ENCODE measurements at places on chromosomes 7 and 10.

DNA sequence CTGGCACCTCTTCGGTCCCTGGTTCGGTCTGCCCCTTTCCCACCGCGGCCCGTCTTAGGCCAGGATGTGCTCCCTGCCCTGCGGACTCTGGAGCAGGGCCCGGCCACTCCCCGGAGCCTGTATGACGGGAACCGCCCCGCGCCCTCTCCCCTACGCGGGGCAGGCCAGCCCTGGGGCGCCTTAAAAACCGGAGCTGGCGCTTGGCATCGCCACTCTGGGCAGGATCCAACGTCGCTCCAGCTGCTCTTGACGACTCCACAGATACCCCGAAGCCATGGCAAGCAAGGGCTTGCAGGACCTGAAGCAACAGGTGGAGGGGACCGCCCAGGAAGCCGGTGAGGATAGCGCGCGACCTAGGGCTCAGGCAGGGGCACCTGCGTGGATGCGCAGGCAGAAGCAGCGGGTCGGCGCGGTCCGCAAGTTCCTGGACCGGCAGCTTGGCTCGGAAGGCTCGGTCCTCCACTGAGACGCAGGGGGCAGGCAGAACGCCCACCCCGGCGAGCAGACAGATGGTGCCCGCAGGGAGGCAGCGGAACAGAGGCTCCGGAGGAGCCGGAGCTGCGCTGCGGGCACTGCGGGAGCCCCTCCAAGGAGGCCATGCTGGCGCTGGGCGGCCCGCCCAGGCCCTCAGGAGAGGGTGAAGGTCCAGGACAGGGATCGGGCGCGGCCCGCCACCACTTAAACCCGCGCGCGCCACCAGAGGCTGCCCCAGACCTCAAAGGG lies at the start of gene ADIRF:
ADIRF (plus strand) TSS at position 212 of the 723 bp plus-strand sequence; CDS start at position 275, 63 bp downstream.
- no peak for DNase-seq

DNA sequence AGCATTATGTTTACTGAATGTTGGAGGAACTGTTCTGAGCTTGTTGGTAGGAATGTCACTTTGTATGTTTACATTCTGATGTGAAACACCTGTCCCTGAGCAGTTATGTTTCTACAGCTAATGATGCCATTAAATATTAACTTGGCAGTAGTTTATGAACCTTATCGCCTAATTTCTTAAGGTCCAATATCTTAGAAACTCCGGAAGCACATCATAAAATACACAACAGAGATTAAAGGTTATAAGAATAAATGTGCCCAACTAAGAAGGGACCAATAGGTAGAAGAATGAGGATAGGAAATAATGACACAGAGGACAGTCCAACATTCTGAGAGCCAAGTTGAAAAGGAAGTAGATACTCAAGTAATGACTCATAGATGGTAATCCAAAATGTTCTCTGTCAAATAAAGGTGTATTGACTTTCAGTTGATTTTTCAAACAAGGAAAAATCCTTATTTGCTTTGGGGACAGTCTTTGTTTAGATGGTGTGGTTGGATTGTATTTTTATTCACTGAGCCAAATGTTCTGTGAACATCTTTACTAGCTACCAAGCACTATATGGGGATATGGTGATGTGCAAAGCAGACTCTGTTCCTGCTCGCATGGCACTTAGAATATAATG lies 31.9 kb downstream of the LCOR start:
- DNase-seq, result no peak

- no peak for DNase-seq
Measured at GRCh38 chr10:100377830-100378229, 30.8 kb downstream of the SCD start.

DNA sequence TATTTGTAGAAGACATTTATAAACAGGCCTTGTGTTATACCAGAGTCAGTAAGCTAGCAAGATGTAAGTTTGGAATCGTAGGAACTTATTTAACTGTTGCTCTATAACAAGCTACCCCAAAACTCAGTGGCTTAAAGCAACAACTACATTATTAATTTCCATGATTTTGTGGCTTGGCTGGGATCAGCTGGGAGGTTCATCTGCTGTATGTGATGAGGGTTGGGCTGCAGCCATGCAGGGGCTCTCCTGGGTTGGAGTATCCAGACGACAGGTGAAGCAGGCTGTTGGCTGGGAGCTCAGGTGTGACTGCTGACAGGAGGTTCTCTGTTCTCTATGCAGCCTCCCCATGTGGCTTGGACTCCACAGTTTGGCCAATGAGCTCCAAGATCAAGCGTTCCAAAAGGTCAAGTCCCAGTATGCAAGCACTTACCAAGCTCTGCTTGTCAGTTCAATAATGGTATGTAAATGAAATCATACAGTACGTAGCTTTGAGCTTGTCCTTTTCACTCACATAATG lies 52.4 kb downstream of the GPR26 start:
- no peak for DNase-seq

All from NCI-H1930 (cell line).